ENCODE measurements at places on chromosomes 3 and 15.
A peak's percentile ranks its signal among the peaks of the same experiment; 100 is the strongest.

GRCh38 chr3:140933552-140933951 is 8.1 kb upstream of the SLC25A36 start:
- no peak for DNase-seq

DNA sequence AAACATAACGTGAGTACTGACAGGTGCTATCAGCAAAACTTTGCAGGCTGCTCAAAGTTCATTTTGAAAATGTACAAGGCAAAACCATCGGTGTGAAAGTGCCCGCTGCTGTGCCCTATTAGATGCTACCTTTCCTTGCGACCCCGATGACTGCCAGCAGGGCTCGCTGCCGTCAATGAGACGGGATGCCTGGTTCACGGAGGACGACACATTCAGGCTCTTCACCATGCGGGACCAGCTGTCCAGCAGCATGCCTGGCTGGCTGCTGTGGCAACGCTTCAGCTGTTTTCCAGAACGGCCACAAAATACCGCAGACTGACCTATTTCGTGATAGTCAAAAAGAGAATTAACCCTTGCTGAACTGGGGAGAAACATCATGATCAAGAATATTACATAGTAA is 92.7 kb upstream of the OCA2 start:
- peak; percentile 88 for DNase-seq

GRCh38 chr15:81880314-81880713 is 165.5 kb downstream of the MEX3B start:
- no peak for DNase-seq

- DNase-seq = no peak
Measured at GRCh38 chr3:112096176-112096575, 10.0 kb downstream of the C3orf52 start.

GRCh38 chr3:179687967-179688535 is 35.2 kb downstream of the USP13 start:
- DNase-seq = no peak

- no peak for DNase-seq
Measured at GRCh38 chr3:79326642-79327041, 441.2 kb downstream of the ROBO1 start.

- no peak for DNase-seq
Measured at GRCh38 chr15:78915341-78916087, 29.3 kb downstream of the CTSH start.

DNA sequence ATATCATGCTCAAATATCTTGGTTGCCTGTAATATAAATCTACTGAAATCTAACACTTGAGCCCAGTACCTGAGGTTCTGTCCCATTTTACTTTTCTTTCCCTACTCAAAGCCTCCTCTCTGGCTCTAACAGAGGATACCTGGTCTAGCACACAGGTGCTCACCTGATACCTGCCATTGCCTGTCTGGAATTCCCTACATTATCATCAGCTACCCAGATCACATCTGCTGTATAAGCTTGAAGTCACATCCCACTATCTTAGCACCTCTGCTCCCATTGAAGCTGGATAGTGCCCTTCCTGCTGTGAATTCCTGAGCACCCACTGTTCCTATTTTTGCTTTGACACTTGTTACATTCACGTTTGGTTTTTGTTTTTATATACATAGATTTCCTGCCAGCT is 30.5 kb downstream of the GYG1 start:
- no peak for DNase-seq

- DNase-seq = no peak
Measured at GRCh38 chr3:195095035-195095703, 175.8 kb downstream of the XXYLT1 start.

DNA sequence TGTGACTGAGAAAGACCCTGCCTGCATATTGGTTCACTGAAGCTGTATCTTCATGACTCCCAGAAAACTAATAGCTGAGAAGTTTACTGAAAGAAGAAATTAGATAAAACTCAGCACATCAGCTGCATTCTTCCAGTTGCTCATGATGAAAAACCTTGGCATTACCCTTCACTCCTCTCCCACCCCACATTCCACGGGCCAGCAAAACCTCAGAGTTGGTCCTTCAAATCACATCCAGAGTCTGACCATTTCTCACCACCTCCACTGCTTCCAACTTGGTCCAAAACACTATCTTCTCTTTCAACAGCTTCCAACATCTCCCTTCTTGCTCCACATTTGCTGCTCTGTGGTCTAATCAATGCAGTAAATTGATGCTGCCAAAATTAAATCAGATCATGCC is 97.1 kb downstream of the CD47 start:
- DNase-seq = no peak

- DNase-seq = peak; percentile 34
Measured at GRCh38 chr15:78265752-78266224, 1.4 kb downstream of the DNAJA4 start.

- no peak for DNase-seq
Measured at GRCh38 chr3:114005481-114005880, 50.8 kb downstream of the CCDC191 start.

- no peak for DNase-seq
Measured at GRCh38 chr15:79474252-79474651, 42.1 kb downstream of the MINAR1 start.

DNA sequence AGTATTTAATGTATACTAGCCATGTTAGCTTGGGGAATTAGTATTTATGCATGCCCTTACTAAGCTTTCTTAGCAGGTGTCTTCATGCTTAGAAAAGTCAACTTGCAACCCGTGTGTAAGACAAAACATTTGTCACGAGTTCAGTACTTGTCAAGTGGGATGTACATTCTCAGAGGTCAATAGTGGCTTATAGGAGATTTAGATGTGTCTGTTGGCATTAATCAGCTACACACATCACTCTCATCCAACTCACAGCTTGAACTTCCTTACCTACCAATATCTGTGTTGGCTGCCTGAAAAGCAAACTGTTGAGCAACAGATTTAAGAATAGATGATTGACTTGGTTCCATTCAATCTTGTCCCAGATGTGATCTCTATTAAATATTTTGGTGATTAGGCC is 109.5 kb downstream of the ROBO2 start:
- DNase-seq = no peak

GRCh38 chr3:48435774-48436476 is 4.0 kb downstream of the CCDC51 start:
- DNase-seq = peak; percentile 63

- peak; percentile 79 for DNase-seq
Measured at GRCh38 chr15:67771189-67771800, 54.0 kb upstream of the SKOR1 start.

GRCh38 chr3:37014620-37015019 is 21.3 kb downstream of the MLH1 start:
- no peak for DNase-seq

DNA sequence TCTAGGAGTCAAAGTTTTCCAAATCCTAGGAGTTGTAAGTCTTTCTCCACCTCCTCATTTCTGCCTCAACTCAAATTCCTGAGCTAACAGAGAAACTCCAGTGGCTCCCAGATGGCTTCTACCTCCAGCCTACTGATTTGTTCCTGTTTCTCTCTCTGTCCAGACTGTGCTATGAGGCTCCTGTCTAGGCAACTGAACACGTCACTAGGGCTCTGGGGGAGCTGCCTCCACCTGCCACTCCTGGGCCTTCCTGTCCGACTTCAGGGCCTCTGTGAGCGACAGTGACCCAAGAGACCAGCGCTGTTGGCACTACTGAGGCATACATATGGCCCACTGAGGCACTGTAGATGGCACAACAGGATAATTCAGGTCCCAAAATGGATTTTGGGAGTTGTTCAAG is 71.4 kb downstream of the EXOG start:
- DNase-seq = no peak

DNA sequence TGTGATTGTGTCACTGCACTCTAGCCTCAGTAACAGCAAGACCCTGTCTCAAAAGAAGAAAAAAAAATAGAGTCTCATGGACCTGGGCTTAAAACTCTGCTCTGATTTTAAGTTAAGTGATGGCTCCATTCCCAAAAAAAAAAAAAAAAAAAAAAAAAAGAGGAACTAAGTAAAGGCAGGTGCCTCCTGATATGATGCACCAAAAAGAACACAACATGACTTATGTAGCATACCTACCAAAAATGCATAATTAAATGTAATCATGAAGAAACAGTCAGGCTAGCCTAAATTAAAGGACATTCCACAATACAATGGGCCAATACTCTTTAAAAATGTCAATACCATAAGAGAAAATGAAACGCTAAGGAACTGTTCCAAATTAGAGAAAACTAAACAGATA is 5.4 kb upstream of the IREB2 start:
- DNase-seq = no peak

GRCh38 chr15:52103217-52104207 is 9.1 kb downstream of the BCL2L10 start:
- DNase-seq = no peak

GRCh38 chr3:153171918-153172317 is 9.9 kb downstream of the RAP2B start:
- DNase-seq = no peak

DNA sequence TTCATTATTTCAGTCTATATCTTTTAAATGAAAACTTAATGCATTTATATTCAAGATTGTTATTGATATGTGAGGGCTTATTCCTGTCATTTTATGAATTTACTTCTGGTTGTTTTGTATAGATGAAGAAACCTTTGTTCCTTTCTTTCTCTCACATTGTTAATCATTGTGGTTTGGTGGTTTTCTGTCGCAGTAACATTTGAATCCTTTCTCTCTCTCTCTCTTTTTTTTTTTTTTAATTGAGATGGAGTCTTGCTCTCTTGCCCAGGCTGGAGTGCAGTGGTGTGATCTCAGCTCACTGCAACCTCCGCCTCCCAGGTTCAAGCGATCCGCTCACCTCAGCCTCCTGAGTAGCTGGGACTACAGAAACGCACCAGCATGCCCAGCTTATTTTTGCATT is 22.1 kb downstream of the AGBL1 start:
- DNase-seq = no peak

DNA sequence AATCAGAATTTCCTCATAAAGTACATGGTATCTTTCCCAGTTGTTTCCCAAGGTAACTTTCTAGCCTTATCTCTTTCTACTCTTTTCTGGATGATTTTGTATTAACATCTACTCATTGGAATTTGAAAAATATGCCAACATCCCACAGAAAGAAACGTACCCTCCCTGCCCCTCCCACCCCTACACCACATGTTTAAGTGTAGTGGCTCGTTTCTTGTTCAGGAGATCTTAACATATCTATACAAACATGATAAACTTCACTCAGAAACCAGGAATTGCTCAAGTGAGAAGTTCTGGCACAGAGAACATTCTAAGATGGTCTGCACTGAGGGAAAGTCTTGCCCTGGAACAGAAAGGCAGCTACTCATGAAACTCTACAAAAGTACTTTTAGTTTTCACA is 404.7 kb downstream of the SOX2 start:
- no peak for DNase-seq

GRCh38 chr3:32780735-32781210 is 37.0 kb upstream of the TRIM71 start:
- DNase-seq = peak; percentile 85

DNA sequence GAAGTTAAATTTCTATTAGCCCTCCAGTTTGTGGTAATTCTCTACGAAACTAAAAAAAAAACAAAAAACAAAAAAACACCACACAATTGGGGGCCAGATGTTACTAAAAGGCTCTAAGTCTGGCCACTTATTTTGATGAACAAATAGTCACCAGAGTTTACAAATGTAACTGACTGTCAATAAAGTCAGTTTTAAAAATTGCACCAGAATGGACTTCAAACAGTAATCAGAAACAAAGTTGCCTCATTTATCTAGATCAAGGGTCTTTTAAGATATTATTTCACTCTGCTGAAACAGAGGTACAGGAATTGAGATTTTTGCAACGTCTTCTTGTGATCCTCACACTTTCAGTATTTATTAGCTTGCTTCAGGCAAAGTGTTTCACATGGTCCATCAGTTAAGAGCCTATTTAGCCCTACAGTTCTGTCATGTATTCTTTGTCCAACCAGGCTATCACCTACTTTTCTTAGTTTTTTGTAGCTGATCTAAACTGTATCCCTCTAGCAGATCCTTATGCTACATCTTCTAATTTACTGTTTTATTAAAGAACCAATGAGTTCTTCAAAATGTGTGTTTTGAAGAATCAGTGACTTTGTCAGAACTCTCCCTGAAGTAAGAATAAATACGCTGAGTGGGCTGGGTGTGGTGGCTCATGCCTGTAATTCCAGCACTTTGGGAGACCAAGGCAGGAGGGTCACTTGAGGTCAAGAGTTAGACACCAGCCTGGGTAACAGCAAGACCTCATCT is 74.7 kb downstream of the ANKRD28 start:
- DNase-seq = no peak

- no peak for DNase-seq
Measured at GRCh38 chr3:28301688-28302087, 46.8 kb upstream of the ZCWPW2 start.

DNA sequence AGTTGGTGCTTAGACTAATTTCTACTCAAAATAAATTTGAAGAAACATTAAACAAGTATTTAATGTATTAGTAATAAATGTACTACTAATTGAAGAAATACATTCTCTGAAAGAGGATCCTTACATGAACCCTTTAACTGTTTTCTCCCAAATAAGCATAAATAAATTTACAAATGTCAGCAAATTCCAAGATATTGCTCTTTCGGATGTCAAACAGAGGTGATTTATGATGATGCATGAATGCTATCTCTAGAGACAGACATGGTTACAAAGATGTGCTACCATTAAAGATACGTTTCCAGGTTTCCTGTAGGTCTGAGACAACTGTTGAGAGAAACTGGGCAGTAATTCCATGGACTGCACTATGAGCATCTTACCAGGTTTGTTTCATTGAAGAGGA is 629 bp downstream of the GABRR3 start:
- DNase-seq = no peak

GRCh38 chr3:41579861-41580260 is 380.6 kb downstream of the CTNNB1 start:
- no peak for DNase-seq

DNA sequence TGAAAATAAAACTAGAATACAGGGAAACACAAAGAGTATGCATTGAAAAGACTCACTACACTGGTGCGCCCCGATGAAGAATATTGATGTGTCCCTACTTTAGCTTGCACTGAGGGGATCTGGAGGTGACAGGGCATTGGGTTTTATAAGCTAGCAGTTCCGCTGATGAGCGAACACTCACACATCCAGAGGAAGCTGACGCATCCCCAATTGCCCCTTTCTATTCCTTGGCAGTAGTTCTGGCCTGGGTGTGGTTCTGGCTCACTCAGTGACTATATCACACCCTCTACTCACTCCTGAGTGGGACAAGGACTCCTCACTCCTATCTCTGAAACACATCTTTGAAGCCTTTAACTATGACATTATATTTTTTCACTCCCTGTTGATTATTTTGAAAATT is 71.0 kb downstream of the B3GNT5 start:
- DNase-seq = no peak

GRCh38 chr15:64525828-64526530 is 65.6 kb downstream of the ZNF609 start:
- DNase-seq = no peak
